ENCODE measurements at places on chromosomes 7 and 10.

DNA sequence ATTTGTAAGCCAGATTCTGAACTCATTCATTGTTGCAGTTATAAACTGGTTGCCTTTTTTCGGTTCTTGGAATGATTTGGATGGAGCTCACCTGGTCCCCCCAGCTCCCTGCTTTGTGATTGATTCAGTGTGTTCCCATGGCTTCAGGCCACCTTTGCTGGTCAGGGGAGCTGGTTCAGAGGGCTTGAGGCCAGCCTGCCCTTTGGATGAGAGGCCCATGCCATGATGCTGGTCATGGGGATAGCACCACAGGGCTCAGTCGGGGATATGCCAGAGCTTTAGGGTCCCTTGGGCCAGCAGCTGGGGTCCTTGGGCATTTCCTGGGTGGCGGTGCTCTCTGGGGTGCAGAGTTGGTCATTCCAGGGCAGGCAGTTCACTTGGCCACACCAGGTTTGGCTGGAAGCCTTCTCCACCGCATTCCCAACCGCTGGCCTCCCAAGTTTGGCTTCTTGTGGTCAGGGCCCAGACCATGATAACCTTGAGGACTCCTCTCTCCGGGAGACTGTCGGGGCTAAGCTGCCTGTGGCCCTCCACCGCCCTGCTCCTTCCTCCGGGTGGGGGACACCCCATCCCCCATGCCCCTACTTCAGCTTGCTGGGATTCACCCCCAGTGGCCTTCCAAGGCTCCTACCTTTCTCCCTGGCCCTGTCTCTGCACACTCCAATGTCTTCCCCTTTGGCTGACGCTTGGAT, 65.1 kb downstream of the MGMT start:
- no peak for DNase-seq

- no peak for DNase-seq
Measured at GRCh38 chr10:53886325-53887300, 914.4 kb downstream of the PCDH15 start.

DNA sequence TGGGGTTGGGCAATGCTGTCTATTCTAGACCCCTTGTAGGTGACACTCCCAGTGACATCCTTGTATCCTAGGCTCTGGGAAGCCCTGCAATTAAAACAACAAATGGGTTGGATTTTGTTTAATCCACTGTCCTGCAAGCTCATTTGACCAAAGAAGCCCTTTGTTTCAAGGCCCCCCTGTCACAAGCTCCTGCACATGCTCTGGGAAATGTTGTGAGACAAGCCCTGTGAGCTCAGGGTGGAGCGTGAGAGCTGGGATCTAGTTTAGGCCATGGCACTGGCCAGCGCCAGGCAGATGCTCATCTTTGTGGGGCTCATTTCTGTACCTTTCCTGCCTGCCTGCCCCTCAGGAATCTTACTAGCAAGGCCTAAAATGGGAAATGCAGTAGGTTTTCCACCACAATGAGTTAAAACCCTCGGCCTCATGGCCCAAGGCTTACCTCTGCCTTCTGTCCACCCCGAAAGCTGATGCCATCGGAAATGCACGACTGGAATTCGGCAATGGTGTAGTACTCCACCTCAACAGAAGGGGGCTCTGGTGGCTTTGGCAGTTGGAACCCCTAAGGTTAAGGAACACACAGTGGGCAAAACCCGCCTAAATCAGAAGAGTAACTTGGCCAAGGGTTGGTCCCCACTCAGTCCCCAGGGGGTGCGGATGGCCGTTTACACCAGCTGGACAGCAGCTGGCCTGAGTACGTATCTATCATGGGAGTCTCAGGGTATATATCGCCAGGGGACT, 112.0 kb downstream of the NEURL1 start:
- no peak for DNase-seq

DNA sequence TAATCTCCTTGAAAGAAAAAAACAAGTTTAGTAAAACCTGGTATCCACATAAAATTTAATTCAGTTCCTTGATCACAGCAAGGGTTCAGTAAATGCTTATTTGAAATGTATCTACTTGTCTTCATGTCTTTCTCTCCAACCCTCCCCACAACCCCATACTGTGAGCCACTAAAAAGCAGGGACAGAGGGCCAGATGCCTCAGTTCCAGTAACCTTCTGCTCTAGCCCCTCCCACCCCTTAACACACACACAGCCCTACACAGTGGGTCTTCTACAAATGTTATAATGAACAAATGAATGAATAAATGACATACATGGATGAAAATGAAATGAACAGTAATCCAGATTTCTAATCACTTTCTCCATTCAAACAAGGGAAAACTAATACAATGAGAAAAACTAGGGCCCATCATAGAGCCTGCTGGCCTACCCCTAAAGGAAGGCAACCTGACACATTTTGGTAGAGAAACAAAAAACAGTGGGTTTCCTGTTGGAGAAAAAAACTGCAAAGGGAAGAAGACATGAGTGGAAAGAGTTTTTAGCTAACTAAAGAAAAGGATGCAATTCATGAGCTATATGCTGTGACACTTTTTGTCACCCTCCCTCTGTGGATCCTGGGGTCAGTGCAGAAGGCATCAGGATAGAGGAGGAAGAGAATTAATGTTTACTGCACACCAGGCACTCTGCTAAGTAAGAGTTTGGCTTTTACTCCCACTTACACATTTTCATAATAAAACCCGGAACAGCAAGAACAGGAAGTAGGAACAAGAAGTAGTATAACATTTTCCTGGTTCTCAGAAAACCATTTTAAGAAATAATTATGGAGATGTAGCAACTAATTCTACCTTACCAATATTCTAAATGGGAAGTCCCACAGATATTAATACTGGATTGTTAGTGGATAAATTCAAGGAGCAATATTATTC, 38.1 kb downstream of the ELMO1 start:
- DNase-seq, result no peak

GRCh38 chr10:51244309-51244708, 170.0 kb downstream of the PRKG1 start:
- no peak for DNase-seq

GRCh38 chr10:88253-88652, 39.2 kb upstream of the TUBB8 start:
- DNase-seq, result no peak

GRCh38 chr10:50605269-50605950, 18.3 kb downstream of the SGMS1 start:
- no peak for DNase-seq

GRCh38 chr10:12897278-12897677, 104.2 kb downstream of the CCDC3 start:
- DNase-seq, result no peak

DNA sequence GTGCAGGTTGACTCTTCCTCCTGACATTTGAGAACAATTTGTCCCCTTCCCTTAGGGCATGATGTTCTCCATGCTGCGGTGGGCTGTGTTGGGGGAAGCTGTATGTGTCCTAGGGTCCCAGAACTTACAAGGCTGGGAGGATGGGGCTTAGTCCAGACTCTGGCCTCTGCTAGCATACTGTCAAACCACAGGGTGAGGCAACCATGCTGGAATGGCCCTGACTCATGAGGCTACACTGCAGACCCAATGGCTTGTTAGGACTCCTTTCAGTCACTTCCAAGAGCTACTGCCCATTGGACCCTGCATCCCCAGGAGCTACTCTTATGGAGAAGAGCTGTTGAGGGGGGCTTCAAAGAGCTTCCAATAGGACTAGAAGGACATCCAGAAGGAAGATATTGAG, 20.1 kb upstream of the FAM170B start:
- no peak for DNase-seq

DNA sequence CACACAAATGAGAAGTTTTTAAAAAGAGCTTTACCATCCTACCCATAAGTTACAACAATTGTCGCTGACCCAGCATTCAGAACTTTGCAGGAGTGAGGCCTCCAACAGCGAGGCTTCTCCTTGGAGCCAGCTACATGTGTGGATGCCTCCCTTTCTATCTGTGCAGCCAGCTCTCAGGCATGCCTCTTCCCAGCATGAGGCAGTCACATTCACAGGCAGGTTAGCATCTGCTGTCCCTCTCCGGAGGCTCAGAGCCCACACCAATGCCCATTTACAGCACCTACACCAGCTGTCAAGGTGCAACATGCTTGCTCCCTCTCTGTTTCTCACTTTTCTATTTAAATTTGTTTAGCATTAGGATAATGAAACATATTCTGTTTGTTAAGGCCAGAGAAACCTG, 278.7 kb upstream of the PODXL start:
- no peak for DNase-seq

GRCh38 chr10:92181575-92181974, 109.3 kb downstream of the CPEB3 start:
- DNase-seq, result peak; percentile 63

GRCh38 chr7:98418636-98419315, 17.9 kb upstream of the BAIAP2L1 start:
- peak; percentile 85 for DNase-seq

DNA sequence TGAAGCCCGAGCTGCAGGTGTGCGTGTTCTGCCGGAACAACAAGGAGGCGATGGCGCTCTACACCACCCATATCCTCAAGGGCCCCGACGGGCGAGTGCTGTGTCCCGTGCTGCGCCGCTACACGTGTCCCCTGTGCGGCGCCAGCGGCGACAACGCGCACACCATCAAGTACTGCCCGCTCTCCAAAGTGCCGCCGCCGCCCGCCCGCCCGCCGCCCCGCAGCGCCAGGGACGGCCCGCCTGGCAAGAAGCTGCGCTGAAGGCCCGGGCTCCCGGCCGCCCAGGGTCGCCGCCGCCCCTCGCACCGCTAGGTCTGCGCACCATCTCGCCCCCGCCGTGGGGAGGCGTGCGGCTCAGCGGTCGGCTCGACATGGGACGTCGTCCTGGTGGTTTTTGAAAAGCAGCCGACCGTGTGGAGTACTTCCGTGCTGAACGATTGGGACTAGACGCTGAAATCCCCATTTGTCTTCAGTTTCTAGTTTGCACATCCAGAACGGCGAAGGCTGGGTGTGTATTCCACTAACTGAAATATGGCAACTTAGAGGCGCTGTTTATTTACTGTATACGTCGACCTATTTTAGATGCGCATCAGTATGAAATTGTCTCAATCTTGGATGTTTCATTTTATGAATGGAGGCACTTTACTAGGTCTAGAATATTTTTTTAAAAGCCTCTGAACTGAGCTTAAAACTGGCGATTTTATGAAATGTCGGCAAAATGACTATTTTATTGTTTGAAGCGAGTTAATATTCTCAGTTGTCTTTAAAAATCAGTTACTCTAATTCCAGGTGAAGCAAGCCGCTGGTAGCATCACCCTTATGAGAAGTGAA, 1.1 kb downstream of the NANOS1 start:
- peak; percentile 70 for DNase-seq

DNA sequence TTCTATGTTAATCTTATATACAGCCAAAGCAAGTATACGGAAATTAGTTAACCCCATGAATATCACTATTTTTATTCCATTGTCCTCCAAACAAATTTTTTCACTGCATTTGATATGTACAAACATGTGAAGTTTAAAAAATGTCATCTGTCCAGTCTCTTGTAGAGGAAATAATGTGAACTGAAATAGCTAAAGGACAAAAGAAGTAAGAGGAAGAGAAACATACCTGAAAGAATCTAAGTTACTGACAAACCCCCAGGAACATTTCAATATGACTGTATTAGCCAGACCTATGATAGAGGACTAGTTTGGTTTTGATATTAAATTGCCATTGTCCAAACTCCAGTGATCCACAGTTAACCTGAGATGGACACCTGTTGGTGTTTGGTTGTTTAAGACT, 80.6 kb downstream of the NRCAM start:
- DNase-seq, result no peak

DNA sequence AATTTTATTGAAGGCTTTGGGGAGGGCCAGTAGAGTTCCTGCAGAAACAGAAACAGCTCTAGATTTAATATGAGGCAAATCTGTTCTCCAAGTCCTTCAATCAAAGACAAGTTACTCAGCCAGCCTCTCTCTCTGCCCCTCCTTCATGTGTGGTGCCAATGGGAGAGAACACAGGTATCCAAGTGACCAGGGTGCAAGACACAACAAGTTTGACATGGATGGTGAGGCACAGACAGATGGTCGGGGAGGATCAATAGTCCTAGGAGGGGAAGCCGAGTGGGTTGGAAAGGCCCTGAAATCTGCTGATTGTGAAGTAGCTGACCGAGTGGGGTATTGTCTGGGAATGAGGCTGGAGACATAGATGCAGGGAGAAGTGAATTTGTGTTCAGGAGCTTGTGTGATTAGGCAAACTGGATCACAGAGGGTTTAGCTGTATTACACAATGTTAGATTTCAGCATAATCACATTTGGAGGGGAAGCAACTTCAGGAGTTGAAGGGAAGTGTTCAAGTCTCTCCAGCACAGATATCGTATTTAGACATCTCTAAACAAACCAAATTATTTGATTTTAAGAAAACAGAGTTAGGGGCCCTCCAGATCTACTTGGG, 1.5 kb downstream of the GIMAP1 start:
- no peak for DNase-seq

GRCh38 chr7:35768346-35768745, 32.5 kb upstream of the SEPTIN7 start:
- DNase-seq, result no peak

DNA sequence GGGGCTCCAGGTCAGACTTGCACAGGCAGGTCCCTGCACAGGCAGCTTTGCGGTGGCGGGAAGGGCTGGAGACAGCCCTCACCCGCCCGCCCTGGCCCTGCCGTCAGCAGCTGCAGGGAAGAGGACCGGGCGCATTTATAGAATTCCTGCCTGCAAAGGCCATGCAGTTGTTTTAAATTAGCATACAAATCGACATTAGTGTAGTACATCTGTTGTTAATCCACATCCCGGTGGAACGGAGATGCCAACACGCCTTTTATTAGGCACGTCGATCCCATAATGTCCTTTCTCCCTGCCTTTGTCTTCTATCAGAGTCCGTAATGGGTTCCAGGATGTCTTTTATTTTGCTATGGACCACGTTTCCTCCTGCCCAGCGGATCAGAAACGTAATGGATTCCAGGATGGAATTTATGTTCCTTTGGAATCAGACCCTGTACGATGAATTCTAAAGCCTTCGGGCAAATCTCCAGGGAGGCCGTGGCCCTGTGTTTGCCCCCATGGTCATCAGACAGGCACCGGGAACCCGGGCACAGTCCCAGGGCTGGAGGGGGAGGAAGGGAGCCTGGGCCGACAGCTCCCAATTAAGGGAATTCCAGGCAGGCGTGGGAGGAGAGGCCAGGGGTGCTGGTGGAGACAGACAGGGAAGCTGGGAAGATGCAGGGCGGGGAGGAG, 123.9 kb downstream of the COL26A1 start:
- DNase-seq, result peak; percentile 44

GRCh38 chr7:151244841-151245346, 3.6 kb downstream of the SMARCD3 start:
- DNase-seq, result no peak

GRCh38 chr10:33260403-33261149, 73.9 kb downstream of the NRP1 start:
- no peak for DNase-seq

DNA sequence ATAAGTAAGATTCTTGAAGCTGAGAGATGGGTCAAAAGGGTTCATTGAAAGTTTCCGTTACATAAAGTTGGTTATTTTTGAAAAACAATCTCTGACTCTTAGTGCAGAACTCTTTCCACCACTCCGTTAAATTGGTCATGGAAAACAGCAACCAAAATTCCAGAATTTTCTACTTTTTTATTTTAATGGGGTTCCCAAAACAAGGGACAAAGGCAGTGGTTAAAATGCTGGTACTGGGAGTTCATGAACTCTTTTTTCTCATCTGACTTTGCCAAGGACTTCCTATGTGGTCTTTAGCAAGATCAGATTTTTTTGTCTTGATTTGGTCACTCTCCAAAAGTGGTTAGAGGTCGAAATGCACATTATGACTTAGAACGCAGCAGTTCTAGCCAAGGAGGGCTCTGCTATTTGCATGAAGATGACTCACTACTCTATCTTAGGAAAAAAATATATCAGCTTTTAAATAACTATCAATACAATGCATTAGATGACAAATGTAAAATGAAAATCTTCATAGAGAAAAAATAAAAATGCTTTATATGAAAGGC, 145.7 kb downstream of the REEP3 start:
- peak; percentile 76 for DNase-seq
